ENCODE measurements at places on chromosomes 5 and 9.

DNA sequence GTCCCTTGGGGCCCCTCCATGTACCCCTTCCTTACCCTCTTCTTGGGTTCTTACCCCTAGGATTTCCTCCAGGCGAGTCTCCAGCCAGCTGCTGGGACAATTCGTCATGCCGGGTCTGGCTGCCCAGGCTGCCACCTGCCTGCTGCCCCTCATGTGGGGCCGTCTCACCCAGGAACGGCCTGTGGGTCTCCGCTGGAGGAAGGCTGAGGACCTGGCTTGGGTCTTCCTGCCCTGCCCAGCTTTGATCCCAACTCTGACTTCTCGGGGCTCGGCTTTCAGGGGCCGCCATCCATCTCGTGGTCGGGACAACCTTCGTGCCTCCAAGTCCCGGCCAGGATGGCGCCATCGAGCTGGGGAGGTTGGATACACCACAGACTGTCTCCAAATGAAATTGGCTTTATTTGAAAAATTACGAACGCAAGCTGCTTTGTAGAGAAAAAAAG, 38.1 kb downstream of the HMCN2 start:
- no peak for DNase-seq

- DNase-seq = no peak
These were observed 9.0 kb downstream of the IL33 start for GRCh38 chr9:6224393-6225154.

DNA sequence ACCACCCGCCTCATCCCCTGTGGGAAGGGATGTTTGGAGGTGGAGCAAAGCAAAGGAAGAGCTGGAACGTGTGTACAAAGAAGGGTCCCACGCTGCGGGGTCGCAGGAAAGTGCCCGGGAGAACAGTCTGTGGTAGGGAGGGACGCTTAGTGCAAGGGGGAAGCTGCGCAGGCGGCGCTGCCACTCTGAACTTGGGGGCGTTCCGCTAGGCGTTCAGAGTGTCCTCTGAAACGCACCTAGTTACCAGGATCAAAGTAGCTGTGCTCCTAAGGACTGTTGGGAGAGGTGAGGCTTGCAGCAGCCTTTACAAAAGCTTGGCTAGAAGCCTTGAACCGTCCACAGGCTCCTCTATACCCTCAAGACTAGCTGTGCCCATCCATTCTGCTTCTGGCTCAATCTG, 29.3 kb upstream of the PDE8B start:
- no peak for DNase-seq

DNA sequence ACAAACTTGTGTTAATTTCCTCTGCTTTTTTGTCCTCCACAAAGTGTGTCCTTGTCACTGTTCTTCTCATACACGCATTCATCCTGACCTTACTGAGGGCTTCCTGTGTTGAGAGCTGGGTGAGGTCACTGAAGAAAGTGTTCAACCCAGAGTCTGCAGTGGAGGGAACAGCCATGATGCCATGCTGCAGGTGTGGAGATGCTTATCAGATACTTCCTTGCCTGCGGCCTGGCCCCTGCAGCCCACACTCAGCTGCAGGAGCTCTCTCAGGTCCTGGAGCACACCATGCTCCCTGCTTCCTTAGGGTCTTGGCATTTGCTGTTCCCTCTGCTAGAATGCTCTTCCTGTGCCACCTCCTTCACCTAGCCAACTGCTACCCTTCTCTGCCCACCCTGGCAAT, 108.1 kb upstream of the SPRY4 start:
- peak; percentile 8 for DNase-seq

GRCh38 chr5:169592937-169593650, 9.5 kb downstream of the SPDL1 start:
- DNase-seq = no peak

DNA sequence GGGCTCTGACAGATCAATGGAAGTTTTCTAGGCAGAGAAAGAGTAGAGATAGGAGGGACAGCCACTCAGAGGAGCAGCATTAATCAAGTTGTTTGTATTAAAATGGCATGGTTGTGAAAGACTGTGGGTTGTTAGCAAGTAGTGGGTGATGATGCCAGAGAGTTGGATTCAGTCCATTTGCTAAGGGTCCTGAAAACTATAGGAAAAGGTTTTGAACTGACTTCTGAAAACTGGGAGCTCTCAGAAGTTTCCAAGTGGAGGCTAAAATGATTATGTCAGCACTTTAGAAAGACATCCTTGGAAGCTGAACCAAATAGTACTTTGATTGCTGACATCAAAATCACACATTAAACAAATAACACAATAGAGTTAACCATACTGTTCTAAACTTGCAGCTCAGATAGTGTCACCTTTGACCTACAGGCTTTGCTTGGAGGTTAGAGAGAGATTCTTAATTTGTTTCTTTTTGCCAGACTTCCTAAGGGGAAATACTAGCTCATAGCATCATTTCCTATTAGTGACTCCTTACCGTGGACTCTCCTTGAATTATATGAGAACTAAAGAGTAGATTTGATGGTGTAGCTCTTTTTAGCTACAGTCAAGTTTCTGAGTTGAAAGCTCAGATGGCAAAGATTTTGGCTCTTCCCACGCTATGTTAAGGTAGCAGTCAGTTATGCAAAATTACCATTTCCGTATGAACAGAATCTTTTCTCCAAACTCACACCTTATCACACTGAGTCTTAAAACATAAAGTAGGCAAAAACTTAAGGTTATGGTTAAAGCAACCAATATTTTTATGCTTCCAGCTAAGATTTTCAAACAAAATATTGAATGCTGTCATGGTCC, 277.1 kb downstream of the NR3C1 start:
- DNase-seq = no peak

- DNase-seq = no peak
These were observed 656.3 kb upstream of the FAM174A start for GRCh38 chr5:99878830-99879229.

GRCh38 chr9:5004481-5004880, 19.4 kb downstream of the JAK2 start:
- DNase-seq = no peak

DNA sequence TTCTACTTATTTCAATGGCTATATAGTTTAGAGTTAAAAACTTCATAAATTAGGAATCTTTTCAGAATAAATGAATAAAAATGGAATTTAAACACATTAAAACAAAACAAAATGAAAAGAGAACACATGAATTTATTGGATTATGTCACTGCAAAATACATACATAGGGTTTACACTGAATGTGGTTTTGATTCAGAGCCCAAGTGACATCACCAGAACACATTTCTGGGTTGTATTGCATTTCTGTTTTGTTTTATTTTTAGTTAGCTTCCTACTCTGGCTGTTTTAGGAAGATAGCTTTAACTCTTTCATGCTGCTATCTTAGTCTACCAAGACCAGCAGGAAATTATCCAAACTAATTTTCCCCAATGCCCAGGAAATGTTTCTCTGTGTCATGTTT, 1935.0 kb downstream of the EFNA5 start:
- no peak for DNase-seq

DNA sequence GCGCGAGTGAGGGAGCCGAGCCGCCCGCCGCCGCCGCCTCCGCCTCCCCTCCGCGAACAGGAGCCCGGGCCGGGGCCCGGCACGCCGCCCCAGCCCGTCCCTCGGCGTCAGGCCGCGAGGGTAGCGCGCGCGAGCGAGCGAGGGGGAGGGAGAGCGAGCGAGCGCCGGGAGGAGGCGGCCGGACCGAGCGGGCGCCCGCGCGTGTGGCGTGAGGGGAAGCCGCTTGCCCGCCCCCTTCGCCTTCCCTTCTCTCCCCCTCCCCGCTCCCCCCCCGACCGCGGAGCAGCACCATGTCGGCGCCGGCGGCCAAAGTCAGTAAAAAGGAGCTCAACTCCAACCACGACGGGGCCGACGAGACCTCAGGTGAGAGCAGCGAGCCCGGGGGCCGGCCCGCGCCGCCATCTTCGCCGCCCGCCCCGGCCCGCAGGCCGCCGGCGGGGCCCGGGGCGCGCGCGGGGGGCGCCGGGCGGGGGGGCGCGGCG, 312 bp downstream of the SET start:
- DNase-seq = no peak

- no peak for DNase-seq
These were observed 38.0 kb downstream of the OSMR start for GRCh38 chr5:38883842-38884241.

Measured in stimulated activated CD8-positive, alpha-beta memory T cell treated with anti-CD3 and anti-CD28 coated beads, Interleukin-7, amount 100 ng/mL, for 24 hours (primary cell).